Stimulated activated naive CD8-positive, alpha-beta T cell treated with anti-CD3 and anti-CD28 coated beads, Interleukin-15, Interleukin-2, amounts not matched to agents 100 U/mL and 50 U/mL, for 24 hours (primary cell): ENCODE measurements at places on chromosomes 6 and 20.

- no peak for DNase-seq
These were observed 11.3 kb downstream of the ZHX3 start for GRCh38 chr20:41306061-41306727.

GRCh38 chr6:31669676-31670075 is at the start of gene LY6G5B:
TSS of gene LY6G5B (plus strand) at chr6:31669976. CDS start at chr6:31670951, 975 bp downstream.
- DNase-seq: no peak

DNA sequence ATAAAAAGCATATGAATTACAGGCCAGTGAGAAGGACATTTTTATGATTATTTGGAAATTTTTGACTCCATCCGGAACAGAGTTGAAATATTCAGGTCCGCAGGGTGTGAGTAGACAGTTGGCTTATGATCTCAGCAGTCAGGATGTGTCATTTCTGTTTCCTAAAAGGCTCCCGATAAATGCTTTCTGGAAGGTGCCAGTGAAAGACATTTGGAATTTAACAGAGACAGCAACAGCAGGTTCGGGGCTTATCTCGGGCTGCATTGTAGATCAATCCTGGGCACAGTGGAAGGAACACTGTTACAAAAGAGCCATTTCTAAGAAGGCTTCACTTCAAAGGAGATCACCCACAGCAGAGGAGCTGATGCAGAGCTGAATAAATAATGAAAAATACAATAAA is 934.4 kb downstream of the KIF16B start:
- no peak for DNase-seq

GRCh38 chr20:57259938-57260921 is 6.2 kb downstream of the BMP7 start:
- no peak for DNase-seq

DNA sequence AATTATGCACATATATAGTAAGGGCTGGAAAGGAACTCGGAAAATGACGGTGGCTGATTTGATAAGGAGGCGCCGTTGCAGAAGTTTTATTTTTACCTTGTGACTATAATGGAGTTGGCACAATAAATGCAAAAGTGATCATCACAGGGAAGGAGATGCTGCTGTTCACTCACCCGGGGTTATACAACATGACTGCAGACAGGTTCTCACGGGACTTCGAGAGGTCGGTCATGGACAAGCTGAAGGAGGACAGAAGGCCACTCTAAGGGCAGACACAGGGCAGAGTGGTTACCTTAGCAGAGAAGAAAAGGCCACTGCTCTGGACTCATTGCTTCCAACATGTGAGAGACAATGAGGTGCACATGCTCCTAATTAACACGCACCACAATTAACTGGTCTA is 168.6 kb downstream of the KIF16B start:
- DNase-seq: no peak

- no peak for DNase-seq
These were observed 8.2 kb downstream of the TRERF1 start for GRCh38 chr6:42443312-42444060.

GRCh38 chr6:35678021-35678654 is 10.6 kb downstream of the FKBP5 start:
- no peak for DNase-seq

DNA sequence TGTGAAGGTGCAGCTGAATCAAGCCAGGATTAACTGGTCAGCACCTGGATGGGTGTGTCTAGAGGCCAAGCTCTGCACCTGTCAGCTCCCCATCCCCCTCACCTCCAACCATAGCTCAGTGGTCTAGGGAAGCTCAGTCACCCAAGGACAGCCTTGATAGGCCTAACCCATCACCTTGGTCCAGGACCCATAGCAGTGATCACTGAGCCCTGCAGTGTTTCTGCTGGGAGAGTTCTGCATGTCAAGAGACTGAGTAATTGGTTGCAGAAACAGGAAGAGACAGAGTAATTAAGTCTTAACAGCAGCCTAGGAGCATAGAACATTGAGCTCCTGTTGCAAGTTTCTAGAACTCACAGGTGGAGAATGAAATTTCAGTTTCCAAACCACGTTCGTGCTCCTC is 18.7 kb upstream of the RALGAPB start:
- DNase-seq: no peak

DNA sequence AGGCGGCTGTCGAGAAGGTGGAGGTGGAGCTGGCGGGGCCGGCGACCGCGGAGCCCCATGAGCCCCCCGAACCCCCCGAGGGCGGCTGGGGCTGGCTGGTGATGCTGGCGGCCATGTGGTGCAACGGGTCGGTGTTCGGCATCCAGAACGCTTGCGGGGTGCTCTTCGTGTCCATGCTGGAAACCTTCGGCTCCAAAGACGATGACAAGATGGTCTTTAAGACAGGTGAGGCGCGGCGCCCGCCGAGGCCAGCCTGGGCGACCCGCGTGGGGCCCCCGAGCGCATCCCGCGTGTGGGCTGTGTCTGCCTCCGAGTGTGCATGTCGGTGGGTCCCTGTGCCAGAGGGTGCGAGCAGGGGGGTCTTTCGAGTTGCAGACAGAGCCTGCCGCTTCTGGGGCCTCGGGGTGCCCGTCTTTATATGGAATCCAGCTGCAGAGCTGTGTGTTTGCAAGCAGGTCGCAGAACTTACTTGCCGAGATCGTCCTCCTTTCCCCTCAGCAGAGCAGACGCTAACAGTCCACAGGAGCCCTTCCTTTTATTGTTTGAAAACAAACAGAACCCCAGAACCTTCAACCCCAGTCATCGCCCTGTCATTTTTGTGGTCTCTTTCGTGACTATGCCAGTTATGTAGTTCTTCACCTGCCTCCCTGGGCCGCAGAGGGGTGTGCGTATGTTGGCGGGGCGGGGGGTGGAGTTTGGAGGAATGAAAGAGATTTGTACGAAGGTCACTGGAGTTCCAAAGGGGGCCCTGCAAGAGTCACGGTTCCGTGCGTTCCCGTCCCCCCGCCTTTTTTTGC is 766 bp downstream of the SLC16A10 start:
- peak; percentile 71 for DNase-seq

DNA sequence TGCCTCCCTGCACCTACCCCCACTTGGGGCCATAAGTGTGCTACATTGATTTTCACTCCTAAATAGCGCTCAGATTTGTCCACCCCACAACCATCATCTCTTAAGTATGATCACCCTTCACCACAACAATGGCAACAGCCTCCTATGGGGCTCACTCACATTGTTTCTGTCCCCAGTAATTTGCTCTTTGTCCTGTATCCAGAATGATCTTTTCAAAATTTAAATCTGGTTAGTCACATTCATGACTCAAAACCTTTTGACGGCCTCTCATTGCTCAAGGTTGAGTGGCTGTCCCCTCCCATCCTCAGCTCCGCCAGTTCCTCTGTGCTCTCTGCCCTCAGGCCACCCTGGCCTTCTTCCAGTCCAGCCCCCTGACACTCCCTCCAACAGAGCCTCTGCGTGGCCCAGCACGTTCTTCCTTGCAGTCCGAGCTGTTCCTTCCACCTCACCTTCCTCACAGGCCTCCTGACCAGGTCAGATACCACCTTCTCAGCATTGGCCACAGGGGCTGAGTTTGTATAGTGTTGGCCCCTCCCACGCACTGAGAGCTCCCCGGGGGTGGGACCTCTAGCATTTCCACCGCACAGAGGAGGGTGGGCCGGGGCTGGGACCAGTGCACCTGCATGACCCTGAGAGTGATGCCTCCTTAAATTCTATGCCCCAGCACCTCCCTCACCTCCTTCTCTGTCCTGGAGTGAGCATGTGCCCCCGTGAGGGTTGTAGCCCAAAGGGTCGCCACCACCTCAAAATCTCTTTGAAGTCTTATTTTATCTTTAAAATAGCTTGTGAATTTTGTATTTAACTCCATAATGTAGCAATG is 2.4 kb upstream of the PPP1R3G start:
- DNase-seq: no peak

GRCh38 chr20:44193801-44194200 is 6.8 kb upstream of the JPH2 start:
- DNase-seq: no peak

GRCh38 chr6:29924287-29924686 is 18.0 kb upstream of the HLA-A start:
- DNase-seq: no peak

GRCh38 chr6:128124713-128125112 is 223.9 kb upstream of the THEMIS start:
- DNase-seq: peak; percentile 9

GRCh38 chr6:153944201-153944600 is 94.8 kb upstream of the OPRM1 start:
- no peak for DNase-seq

DNA sequence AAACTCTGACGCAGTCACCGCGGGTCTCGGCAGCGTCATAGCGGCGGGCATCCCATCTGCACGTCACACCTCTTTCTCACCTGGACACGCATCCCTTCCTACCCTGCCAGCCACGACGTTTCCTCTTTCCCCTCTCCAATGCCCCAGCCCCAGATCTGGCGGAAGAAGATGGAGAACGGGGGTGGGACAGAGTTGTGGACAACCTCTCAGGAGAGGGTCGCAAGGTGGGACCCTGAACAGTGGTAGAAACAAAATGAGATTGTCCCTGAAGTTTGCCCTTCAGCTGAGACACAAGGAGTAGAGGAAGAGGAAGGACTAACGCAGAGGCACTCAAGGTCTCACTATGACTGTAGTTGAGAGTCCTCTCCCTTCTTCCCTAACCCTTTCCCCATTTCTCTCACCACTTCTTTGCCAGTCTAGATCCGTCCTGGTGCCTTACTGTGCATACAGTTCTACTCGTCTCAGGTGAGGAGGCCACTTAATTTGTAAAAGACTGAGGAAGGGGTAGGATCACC is 562 bp downstream of the TRIM39 start:
- no peak for DNase-seq

- DNase-seq: peak; percentile 54
These were observed 18.5 kb downstream of the GSTA4 start for GRCh38 chr6:52976591-52977035.
